ENCODE measurements at places on chromosomes 4 and X.
A peak's percentile ranks its signal among the peaks of the same experiment; 100 is the strongest.

DNA sequence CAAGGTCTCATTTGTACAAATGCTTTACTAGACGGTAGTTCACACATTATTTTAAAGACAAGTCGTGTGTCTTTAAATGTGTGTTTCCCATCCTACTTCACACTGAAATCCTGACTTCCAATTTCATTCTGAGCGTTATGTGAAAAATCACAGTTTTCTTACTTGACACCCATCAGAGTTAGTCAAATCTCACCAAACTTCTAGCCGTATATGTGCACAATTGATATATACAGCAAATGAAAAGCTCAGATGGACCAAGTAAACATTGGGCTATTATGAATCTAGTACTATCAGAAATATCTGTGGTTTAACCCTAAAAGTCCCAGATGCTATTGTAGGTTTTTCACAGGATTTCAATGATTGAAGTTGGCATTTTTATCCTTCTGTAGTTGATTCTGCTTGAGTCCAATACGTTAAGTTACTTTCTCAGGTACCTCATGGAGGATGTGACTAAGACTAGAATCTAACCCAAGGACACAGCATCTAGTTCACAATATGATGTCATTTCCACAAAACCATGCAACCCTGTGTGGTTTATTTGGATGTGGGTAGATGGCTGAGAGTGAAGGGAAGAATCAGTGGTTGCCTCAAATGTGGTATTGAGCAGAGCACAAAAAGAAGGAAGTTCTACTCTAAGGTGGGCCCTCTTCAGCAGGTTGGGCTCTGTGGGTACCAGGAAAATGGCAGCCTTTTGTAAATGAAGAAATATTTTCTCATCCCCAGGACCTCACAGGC is 22.1 kb upstream of the TRIM60 start:
- no peak for DNase-seq

- peak; percentile 15 for DNase-seq
Observed at GRCh38 chr4:185039508-185040273, 21.4 kb downstream of the HELT start.

DNA sequence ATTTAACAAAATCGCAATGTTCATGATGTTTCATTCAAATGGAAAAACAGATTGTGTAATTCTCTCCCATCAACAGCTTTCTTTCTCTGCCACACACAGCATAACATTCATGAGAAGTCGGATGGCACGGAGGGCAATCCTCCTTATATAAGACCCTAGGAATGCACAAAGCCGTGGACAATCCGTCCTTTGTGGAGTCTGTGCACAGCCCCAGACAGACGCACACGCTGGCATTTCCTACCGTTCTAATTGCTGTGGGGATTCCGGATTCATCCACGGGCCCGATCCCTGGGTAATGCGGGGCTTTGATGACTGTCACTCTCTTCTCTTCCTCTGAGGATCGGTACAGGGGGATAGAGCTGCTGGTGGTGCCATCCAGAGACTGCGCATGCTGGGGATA is 121.9 kb upstream of the PDLIM3 start:
- DNase-seq, result no peak

DNA sequence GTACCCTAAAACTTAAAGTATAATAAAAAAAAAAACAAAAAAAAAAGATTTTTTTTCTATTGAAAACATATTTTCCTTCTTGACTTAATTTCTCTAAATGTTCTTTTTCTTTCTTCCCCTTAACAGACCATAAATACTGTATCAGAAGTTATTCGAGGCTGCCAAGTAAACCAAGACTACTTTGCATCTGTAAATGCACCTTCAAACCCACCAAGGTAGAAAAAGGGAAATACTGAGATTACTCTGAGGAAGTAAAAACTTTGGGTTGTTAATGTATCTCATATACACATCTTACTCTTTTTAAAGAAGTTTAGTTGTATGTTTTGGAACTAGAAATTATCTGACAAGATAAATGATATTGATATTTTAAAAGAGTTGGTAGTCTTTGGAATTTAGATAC is 65.6 kb downstream of the USO1 start:
- DNase-seq, result no peak

DNA sequence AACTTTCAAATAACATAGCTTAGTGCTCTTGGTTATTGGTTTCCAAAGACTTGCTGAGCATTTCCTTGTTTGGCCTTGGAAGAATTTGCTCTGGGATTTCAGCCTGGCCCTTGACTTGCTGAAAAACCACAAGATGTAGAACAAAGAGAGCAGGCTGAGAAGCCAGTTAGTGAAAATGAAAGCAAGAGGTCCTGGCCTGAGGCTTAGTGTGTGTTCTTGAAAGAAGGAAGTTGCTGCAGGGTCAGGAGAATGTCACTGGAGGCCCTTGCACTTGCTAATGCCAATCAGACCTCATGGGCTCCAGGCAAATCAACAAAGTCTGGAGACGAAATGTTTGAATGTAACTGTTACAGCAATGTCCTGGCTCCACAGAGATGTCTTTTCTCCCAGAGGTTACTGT is 79.4 kb downstream of the SYNPO2 start:
- DNase-seq, result no peak

DNA sequence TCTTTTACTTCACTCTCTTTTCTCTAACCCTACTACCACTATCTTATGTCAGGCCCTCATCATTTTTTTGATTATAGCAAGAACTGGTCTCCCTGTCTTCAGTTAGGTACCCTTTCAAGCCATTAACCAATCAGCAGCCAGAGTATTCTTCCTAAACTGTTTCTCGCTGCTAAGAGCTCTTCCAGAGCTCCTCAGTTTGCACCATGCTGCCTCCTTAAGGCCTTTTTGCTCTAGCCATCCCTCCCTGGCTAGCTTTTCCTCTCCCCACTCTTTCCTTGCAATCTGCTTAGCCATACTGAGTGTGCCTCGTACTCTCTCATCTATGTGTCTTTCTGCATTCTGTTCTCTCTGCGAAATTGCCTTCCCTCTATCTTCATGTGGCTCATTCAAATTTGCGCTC is 32.9 kb downstream of the KIF4A start:
- DNase-seq, result no peak

GRCh38 chrX:79107891-79108718 is 36.4 kb upstream of the GPR174 start:
- DNase-seq, result no peak

DNA sequence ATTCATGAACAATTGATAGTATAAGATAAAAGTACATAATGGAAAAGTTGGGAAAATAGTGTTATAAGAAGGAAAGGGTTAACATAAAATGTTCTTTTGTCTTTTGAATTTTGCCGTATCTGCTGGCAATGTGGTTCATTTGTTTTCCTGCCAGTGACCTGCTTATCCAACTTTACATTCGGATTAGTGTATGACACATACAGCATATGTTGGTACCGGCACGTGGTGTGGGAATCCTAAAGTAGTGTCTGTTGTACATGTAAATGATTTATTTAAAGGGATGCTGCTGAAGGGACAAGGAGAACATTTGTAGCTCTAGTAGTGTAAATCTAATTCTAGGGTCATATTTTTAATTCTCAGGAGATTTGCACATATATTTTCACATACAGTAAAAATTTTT is 11.5 kb downstream of the RAB9A start:
- DNase-seq, result no peak

DNA sequence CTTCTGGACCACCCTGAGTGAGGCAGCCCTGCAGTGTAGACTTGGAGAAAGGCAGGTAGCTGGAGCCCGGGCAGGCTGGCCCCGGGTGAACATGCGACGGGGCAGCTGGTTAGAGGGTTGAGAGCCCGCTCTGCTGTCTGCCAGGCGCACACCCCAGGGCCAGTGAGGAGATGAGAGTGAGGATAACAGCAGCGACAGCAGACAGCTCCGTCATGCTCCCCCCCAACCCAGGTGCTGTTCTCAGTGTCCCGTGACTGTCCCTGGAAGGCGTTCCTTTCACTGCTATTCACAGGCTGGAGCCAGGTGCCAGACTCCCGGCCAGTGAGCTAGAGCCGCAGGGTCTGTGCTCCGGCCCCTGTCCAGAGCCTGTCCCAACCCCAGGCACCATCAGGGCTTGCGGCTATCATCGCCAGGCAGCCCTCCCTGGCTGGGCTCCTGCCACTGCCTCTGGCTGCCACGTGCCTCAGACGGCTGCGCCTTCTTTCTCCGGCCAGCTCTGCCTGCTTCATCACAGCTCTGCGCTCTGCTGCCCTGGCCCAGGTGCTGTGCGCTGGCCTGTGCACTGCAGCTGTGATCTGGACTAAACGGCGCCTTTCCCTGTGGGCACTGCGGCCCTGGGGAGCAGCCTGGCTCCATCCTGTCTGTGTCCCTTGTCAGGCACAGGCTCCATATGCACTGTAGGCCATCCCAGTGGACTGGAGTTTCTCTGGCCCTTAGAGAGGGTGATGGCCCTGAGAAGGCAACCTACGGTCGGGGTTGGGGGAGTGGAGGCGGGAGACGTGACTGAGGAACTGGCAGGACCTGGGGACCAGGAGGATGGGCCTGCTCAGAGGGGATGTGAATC is 19.8 kb downstream of the NSG1 start:
- DNase-seq, result no peak

Data from T-helper 1 cell (primary cell).